ENCODE measurements at places on chromosomes 7 and 10.

DNA sequence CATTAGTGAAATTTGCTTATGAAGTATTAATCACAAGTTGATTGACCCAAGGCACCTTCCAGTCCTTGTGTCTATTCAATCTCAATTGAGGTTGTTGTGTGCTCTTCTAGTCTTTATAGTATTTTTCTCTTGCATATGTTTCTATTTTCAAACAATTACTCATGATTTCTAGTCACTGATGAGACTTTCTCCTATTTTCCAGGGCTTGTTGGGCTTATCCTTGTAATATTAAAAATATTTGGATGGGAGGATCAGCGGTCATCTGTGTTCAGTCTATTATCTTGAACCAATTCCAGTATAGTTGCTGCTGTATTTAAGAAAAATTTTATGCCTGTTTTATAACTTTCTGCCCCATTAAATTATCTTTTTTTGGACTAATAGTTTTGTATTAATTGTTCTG is 154.4 kb downstream of the PTEN start:
- no peak for DNase-seq

DNA sequence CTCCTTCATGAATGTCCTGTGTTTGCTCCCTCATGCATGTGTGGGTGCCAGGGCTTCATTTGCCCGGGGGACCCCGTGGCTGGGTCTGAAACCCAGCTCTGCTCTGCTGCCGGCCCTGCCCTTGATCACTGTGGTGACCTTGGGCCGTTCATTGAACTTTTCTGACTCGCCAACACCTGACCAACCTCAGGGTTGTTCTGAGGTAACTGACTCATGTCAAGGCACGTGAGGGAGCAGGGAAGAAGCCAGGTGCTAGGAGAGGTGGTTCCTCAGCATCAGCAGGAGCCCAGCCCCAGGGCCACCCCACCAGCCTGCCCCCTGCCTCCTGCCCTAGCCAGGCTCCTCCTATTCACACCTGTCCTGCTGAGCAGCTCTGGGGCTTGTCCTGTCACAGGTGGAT is 47.9 kb downstream of the TBATA start:
- no peak for DNase-seq

- DNase-seq, result peak; percentile 46
Measured at GRCh38 chr10:31101123-31101522, 69.5 kb upstream of the ZNF438 start.

DNA sequence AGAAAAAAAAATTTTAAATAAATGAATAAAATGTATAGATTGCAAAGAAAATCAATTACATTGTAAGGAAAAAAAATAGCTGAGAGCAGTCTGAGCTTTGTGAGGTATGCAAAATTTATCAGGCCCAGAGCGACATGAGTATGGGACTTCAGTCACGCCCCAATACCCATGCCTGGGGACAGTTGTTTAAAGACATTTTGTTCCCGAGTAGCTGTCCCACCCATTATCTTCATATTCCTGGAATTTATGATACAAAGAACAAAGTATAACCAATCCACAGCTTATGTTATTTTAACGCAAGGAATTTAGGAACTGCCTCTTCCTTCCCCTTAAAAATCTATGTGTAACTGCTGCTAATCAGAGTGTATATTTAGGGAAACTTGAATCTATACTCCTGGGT is 1.6 kb upstream of the PON2 start:
- no peak for DNase-seq
